Activated naive CD4-positive, alpha-beta T cell treated with anti-CD3 and anti-CD28 coated beads for 36 hours (primary cell): ENCODE measurements at places on chromosomes 1 and 21.

DNA sequence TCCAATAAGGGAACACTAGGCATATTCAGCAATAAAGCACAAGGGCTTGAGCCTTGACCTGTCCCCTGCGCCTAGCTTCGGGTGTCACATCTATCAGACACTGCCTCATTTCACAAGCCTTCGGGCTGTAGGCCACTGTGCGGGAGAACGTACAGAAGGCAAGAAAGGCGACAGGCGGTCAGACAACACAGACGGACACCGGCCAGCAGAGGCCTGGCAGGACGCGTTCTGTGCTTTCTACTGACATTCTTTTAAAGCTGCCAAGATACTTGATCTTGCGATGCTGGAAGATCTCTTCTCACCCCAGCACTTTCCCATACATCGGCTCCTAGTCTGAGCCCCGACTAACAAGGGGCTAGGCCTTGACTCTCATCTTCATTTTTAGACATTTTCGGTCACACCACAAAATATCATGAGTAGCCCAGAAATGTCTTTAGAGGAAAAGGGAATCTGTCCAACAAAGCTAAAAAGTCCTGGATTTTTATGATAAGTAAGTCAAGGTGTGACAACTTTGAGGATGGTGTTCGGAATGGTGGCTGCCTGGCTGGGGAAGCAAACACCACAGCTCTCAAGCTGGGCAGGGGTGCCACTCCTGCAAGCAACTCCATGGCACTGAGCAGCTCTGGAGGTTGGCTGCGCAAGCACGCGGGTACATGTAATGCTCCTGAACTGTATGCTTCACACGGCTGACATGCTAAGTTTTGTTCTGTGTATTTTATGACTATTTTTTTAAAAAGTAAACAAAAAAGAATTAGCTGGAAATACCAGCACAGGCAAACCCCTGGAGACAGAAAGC is 18.7 kb downstream of the RIPK4 start:
- no peaks in the 10 kb centered on the region for H3K4me1 ChIP-seq
- H3K36me3 ChIP-seq, result no peaks in the 10 kb centered on the region
- H3K4me3 ChIP-seq, result no peak overlapping the region
- no peak overlapping the region for H3K27ac ChIP-seq
- no peak for DNase-seq

GRCh38 chr1:109535971-109536491 is 3.6 kb upstream of the GPR61 start:
- H3K4me3 ChIP-seq, result no peak overlapping the region
- no peak for DNase-seq
- H3K4me1 ChIP-seq, result peaks cover 18% of the 10 kb centered on the region
- H3K27ac ChIP-seq, result no peak overlapping the region

DNA sequence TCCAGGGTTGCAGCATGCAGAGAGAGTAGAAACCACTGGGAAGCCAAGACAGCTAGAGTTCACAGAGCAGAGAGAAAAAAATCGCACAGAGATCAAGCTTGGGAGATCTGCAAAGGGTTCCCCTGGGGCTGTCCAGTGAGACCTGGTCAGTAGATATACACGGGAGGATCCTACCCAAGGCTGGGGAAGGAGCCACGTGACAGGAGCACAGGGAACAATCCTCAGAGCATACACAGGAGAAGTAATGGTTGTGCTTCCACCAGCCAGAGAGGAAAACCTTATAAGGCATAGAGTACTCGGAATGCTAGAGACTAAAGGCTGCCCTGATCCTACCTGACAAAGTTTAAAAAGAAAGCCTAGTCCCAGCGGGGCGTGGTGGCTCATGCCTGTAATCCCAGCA is 53.9 kb downstream of the GABPA start:
- no peaks in the 10 kb centered on the region for H3K36me3 ChIP-seq
- peaks cover 11% of the 10 kb centered on the region for H3K4me1 ChIP-seq
- H3K4me3 ChIP-seq, result no peak overlapping the region
- no peak for DNase-seq
- H3K27ac ChIP-seq, result no peak overlapping the region
- H3K27me3 ChIP-seq, result peaks cover 7% of the 10 kb centered on the region

DNA sequence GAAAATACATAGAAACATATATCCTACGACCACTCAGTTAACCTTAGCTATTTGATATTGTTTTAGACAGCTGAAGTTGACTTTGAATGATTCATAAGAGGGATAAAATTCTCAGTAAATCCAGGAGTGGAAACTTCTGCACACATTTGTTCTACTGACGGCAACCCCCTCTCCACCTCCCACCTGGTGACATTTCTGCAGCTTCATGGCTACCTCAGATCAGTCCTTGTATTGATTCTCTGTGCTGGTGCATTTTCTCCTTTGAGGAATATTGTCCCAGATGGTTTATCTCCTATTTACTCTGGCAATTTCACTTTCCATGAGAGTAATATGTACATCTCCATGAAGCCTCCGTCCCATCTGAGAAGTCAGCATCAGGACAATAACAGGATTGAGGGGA is 57.7 kb upstream of the COA6 start:
- H3K4me3 ChIP-seq, result no peak overlapping the region
- H3K27ac ChIP-seq, result no peak overlapping the region
- H3K27me3 ChIP-seq, result peaks cover 5% of the 10 kb centered on the region

GRCh38 chr1:115077286-115077983 is 11.9 kb downstream of the TSPAN2 start:
- H3K27me3 ChIP-seq, result no peaks in the 10 kb centered on the region
- DNase-seq, result no peak
- H3K4me1 ChIP-seq, result peaks cover 15% of the 10 kb centered on the region
- no peak overlapping the region for H3K27ac ChIP-seq
- H3K4me3 ChIP-seq, result no peak overlapping the region

DNA sequence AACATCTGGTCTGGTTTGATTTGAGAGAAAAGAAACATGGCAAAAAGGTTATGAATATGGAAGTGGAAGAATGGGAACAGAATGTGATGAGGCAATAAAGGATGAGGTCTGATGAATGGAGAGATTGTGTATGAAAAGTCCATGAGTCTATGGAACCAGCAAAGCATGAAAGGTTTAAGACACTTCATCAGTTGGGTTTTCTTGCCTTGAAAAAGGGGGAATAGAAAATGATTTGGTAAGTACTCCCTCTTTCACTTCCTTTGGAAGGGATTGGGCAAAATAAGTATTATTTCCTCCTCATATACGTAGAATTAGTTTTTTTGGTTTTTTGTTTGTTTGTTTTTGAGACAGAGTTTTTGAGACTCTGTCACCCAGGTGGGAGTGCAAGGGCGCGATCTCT is 155.8 kb downstream of the TRIM33 start:
- DNase-seq, result no peak
- no peak overlapping the region for H3K27ac ChIP-seq
- H3K36me3 ChIP-seq, result no peaks in the 10 kb centered on the region
- no peaks in the 10 kb centered on the region for H3K27me3 ChIP-seq

GRCh38 chr1:33849211-33849610 is 14.7 kb upstream of the HMGB4 start:
- no peak for DNase-seq
- H3K4me1 ChIP-seq, result no peaks in the 10 kb centered on the region
- no peak overlapping the region for H3K4me3 ChIP-seq

DNA sequence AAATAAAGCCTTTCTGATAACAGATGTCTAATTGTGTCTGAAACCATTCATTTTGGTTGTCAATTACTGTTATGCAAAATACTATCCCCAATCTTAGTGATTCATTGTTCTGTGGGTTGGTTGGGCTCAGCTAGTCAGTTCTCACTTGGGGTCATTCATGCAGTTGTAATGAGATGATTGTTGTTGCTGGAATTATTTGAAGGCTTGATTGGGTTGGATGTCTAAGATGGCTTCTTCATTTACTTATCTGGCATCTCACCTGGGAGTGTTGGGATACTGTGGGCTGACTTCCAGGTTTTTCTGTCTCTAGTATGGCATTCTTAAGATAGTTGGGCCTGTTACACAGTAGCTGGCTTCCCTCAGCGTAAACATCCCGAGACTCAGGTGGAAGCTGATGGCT is 217.8 kb upstream of the B3GALT2 start:
- H3K4me3 ChIP-seq, result no peak overlapping the region
- DNase-seq, result no peak
- H3K4me1 ChIP-seq, result peaks cover 18% of the 10 kb centered on the region
- no peaks in the 10 kb centered on the region for H3K27me3 ChIP-seq
- H3K27ac ChIP-seq, result no peak overlapping the region
- H3K36me3 ChIP-seq, result no peaks in the 10 kb centered on the region

DNA sequence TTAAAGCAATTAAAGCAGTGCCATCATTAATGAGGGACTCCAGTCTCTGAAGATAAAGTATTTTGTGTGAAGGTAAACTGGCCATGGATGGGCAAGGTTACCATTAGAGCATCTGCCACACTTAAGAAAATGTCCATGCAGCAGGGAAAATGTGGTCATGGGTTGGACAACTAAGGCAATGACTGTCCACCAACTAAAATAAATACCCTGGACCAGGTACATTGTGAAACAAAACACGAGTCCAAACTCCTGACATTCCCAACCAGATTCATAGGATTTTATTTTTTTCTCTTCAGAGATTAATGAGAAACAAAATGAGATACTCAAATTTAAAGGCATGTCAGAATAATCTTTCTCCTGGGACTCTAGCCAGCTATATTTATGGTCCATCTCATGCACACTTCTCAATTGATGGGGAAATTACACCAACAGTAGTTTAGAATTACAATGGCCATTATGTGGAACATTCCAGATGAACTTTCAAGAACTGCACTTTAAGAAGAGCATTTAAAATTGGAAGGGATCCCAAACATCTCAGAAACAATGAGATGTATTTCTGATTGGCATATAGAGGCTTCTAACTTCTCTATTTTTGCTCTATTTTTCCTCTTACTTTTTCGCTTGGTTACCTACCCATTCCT is 8.1 kb downstream of the GBP7 start:
- no peaks in the 10 kb centered on the region for H3K27me3 ChIP-seq
- H3K4me1 ChIP-seq, result peaks cover 8% of the 10 kb centered on the region
- no peak overlapping the region for H3K4me3 ChIP-seq
- DNase-seq, result no peak
- no peaks in the 10 kb centered on the region for H3K36me3 ChIP-seq
